Omental fat pad (tissue), 4 donors: ENCODE measurements at places on chromosomes 2 and 18.

DNA sequence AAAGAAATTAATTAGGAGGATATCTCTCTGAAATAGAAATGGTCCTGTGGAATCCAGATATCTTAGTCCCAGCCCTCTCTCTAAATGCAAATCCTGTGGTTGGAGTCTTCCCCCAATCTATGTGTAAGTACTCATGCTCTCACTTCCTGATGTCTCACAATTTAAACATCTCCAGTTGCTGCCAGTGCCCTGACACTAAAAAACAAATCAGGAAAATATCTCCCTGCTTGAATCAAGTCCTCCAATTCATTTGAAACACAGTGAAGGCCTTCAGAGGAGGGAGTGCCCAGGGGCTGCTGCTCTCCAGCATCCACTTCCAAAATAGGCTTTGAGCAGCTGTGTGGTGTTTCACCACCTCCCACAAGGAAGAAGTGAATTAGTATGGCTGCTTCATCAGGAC is 413.8 kb downstream of the RAD51AP2 start:
- no peak for DNase-seq

GRCh38 chr2:45759310-45759851 is 107.9 kb downstream of the PRKCE start:
- DNase-seq: no peak

GRCh38 chr2:207935991-207936370 is 89.3 kb downstream of the PLEKHM3 start:
- DNase-seq: no peak

- peak; percentile 37 for DNase-seq
These were observed at the start of gene SEPTIN2 for GRCh38 chr2:241315879-241316631. Gene SEPTIN2, plus strand, starts transcription at chr2:241315925. Its CDS starts 8,308 bp downstream, at chr2:241324233.

GRCh38 chr2:26897807-26898479 is 50.0 kb downstream of the DPYSL5 start:
- no peak for DNase-seq

- DNase-seq: no peak
These were observed 657.0 kb downstream of the ARHGAP15 start for GRCh38 chr2:143786026-143786765.

- no peak for DNase-seq
These were observed 192.0 kb upstream of the TANK start for GRCh38 chr2:160968183-160968582.

GRCh38 chr2:86368161-86368824 is 30.9 kb upstream of the REEP1 start:
- DNase-seq: no peak

DNA sequence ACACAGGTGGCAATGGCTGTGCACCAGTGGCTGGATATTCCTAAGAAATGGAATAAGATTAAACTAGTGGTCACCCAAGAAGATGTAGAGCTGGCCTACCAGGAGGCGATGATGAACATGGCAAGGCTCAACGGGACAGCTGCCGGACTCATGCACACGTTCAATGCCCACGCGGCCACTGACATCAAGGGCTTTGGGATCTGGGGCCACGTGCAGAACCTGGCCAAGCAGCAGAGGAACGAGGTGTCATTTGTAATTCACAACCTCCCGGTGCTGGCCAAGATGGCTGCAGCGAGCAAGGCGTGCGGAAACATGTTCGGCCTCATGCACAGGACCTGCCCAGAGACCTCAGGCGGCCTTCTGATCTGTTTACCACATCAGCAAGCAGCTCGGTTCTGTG is 190.8 kb downstream of the FTCDNL1 start:
- DNase-seq: no peak

DNA sequence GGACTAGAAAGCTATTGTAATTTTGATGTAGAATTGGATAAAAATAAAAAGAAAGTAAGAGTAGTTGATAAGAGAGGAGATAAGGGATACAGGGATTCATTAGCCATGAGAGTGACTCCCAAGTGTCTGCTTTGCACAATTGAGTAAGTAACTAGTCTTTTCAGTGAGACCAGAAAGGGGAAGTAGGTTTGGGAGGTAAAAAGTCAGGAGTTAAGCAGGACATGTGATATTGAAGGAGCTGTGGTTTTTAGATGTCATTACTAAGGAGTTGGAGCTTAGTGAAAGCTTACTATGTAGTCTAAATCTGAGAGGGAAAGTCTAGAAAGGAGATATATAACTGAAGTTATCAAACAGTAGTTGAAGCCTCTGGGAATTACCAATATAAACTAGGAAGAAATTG is 93.4 kb downstream of the SLC5A7 start:
- no peak for DNase-seq
